ENCODE measurements at places on chromosomes 3 and 15.

- no peak for DNase-seq
Measured at GRCh38 chr3:42229942-42230688, 35.9 kb downstream of the CCK start.

GRCh38 chr3:110470310-110470709 lies 601.3 kb upstream of the NECTIN3 start:
- DNase-seq, result no peak

DNA sequence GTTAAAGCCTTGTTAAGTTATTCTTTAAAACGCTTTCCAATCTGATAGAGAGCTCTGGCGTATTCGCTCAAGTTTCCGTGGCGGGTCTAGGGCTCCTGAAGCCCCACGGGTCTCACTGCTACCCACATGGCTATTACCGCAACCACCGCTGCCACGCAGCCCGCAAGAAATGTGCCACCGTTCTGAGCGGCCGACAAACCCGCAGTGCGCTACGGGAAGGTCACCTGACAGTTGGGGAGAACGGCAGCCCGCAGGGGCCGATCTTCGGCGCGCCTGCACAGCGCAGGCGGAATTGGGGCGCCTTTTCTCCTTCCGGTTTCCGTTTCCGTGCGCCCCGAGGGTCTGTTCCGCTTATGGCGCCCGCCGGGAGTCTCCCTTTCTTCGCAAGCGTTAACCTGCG lies 76.6 kb upstream of the SNRPN start:
- peak; percentile 43 for DNase-seq

- DNase-seq, result no peak
Measured at GRCh38 chr3:76900596-76900995, 139.3 kb upstream of the ROBO2 start.

- no peak for DNase-seq
Measured at GRCh38 chr3:164401923-164402322, 676.4 kb downstream of the SI start.

GRCh38 chr3:138367326-138367850 lies 19.0 kb downstream of the MRAS start:
- no peak for DNase-seq

- DNase-seq, result no peak
Measured at GRCh38 chr3:45939341-45939771, 3.9 kb upstream of the CXCR6 start.

Measured in LNCaP clone FGC (cell line).